Right renal cortex interstitium (tissue), 3 donors: ENCODE measurements at places on chromosomes 11 and 22. TPM values are rescaled to one million over a fixed set of nuclear protein-coding genes. Genes with fewer than 3 reads are reported as not detected.

BCO2 gene
- 2.5 TPM for polyA plus RNA-seq

SCN3B gene
- polyA plus RNA-seq, result 1.3 TPM

C11orf91 gene
- polyA plus RNA-seq, result not detected

SMC1B gene
- polyA plus RNA-seq, result 0.25 TPM

PHLDA2 gene
- polyA plus RNA-seq, result 0.68 TPM

MMP8 gene
- 0.18 TPM for polyA plus RNA-seq

TRIM51 gene
- polyA plus RNA-seq, result not detected

RNF215 gene
- polyA plus RNA-seq, result 19.1 TPM

WT1 gene
- polyA plus RNA-seq, result 253 TPM

OR10V1 gene
- not detected for polyA plus RNA-seq

GRIA4 gene
- polyA plus RNA-seq, result 0.51 TPM

OR51G2 gene
- not detected for polyA plus RNA-seq

FZD4 gene
- polyA plus RNA-seq, result 67.7 TPM

- no peak for DNase-seq
These were observed 147.2 kb downstream of the TRPC6 start for GRCh38 chr11:101436511-101437142.

DNA sequence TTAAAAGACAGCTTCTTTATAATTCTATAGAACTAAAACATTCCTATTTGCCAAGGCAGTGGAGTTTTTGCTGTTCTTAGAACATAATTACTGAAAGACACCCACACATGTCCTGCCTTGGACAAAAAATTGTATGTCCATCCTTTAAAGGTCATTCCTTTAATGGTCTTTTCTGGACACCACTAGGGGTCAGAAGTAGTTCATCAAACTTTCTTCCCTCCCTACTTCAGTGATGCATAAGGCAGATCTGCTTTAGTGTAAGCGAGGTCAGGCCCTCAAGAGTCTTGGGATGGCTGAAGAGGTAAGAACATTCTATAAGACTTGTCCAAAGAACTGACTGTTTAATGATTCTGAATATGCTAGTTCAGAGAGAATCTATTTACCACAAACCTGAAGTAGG is 4.3 kb upstream of the OR51V1 start:
- DNase-seq, result peak; percentile 5

DNA sequence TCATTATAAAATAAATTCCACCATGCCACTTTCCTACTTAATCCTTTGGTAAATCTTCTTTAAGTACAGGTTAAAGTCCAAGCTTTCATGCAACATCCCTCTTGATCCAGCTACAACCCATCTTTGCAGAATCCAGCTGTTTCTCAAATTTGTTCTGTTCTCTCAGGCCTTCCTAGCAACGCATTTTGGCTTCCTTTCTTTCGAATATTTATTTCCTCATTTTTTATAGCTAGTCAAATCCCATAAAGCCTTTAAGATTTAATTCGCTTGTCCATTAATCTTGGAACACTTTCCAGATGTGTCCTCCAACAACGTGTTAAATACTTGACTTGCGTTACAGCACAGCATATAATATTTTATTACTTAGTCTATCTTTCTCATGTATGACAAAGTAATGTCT is 600.1 kb upstream of the CHORDC1 start:
- DNase-seq, result peak; percentile 10

GRCh38 chr11:31160504-31161422 is 208.8 kb downstream of the DCDC1 start:
- no peak for DNase-seq

DNA sequence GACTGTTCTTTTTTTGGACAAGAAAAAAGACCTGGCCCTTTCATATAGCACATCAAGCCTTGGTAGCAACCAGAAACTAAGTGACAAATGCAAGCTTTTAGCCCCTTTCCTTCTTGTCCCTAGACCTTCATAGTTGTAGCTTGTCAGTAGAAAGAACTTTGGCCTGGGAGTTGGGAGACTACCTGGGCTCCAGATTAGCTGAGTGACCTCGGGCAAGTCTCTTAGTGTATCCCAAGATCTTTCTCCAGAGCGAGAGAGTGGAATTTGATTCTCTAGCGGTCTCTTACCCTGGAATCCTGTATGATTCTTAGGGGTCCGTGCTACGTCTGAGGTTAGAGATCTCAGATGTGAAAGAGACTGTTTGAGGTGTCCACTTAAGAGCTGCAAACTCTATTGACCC is 59.0 kb downstream of the ZNRF3 start:
- no peak for DNase-seq

DNA sequence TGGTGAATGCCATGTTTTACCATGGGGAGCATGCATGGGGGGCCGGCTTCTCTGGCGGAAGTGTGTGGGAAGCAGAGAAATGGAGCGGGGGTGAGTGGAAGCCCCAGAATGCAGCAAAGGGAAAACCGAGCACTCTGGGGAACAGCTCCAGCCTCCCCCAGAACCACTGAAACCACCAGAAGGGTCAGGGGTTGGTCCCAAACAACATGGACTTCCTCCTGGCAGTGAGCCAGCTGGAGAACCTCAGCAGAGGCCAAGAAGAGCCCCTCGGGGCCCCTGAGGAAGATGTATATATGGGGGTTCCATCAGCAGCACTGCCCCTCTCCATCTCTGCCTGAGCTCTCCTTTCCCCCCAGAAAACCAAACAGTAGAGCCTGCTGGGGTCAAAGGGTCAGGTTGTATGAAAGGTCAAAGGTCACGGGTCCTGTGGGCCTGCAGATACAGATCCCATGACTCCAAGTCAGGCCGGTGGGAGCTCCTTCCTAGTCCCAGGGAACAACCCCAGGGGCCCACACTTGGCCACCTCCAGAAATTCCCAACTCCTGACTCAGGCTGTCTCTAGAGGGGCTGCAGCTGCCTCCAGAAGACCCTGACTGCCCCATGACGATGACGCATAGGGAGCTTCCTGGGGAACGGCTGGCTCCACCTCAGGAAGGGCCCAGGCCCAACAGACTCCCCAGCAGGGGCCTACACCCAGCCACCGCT is 48.5 kb upstream of the TIMP3 start:
- DNase-seq, result no peak

GRCh38 chr22:39026509-39027150 is 5.7 kb downstream of the APOBEC3D start:
- DNase-seq, result no peak

DNA sequence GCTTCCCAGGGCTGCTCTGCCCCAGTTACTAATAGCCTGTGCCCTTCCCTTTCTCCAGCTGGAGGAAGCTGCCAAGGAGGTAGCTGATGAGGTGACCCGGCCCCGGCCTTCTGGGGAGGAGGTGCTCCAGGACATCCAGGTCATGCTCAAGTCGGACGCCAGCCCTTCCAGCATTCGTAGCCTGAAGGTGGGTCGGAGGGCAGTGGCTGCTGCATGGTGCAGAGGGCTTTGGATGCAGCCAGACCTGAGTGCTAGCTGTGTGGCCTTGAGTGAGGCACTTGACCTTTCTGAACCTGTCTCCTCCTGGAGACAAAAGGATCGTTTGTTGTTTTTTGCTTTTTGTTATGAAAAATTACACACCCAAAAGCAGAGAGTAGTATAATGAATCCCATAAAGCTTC is 3.4 kb downstream of the MCM5 start:
- no peak for DNase-seq

- no peak for DNase-seq
These were observed 3.1 kb upstream of the TMA7B start for GRCh38 chr22:39956932-39957664.

- no peak for DNase-seq
These were observed 647 bp downstream of the SWAP70 start for GRCh38 chr11:9664276-9665171.

- DNase-seq, result no peak
These were observed 16.3 kb downstream of the LGR4 start for GRCh38 chr11:27456140-27456794.

- DNase-seq, result no peak
These were observed 15.9 kb downstream of the MAP6 start for GRCh38 chr11:75652936-75653335.

GRCh38 chr11:22558664-22559063 is 67.0 kb downstream of the FANCF start:
- no peak for DNase-seq

GRCh38 chr11:131483453-131483852 is 113.0 kb downstream of the NTM start:
- DNase-seq, result no peak

GRCh38 chr11:43515090-43515489 is 156.4 kb downstream of the TTC17 start:
- no peak for DNase-seq

DNA sequence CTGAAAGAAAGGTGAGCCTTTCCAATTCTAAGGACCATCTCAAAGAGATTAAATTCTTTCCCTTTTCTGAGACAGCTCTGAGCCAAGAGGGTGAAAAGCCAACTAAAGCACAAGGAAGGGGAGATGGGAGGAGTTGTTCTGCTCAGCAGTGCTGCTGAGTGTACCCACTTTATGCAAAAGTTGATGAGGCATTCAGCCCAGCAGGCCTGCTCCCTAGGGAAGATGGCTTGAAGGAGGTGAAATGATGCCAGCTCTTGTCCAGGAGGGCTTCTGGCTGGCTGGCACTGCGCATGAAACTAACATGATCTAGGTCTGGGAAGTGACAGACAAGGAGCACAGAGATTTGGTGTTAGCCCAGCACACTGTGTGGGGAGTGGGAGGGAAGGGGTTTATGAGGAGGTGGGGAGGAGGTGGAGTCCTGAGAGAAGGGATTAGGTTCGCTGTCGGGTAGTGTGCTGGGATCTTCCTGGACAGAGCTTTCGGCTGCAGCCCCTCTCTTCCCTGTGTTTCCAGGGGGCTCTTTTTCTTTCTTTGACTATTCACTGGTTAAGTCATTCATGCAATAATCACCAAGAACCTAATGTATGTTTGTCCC is 225.5 kb upstream of the NARS2 start:
- no peak for DNase-seq

DNA sequence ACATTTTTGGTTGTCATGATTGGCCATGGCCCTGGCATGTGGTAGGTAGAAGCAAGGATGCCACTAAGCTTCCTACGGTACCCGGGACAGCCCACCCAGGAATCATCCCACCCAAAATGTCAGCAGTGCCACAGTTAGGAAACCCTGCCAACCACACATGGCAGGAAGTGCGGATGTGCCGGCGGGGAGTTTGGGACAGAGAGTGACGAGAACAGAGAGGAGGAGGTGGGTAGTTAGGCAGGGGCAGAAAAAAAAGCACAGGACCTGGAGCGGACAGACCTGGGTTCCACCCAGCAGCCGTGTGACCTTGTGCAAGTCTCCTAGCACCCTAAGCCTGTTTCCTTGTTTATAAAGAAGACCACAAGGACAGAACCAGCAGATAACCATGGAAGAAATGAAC is 3.3 kb downstream of the SPI1 start:
- DNase-seq, result no peak

- no peak for DNase-seq
These were observed 48.2 kb downstream of the NECTIN1 start for GRCh38 chr11:119680541-119681360.

GRCh38 chr11:76880314-76880713 is 19.6 kb downstream of the ACER3 start:
- no peak for DNase-seq

GRCh38 chr11:60378354-60378753 is at the start of gene MS4A7:
Gene MS4A7 (plus strand): TSS chr11:60378532. CDS start chr11:60383142, 4,610 bp downstream.
- no peak for DNase-seq

GRCh38 chr11:65416341-65416824 is 6.2 kb upstream of the NEAT1 start:
- no peak for DNase-seq

DNA sequence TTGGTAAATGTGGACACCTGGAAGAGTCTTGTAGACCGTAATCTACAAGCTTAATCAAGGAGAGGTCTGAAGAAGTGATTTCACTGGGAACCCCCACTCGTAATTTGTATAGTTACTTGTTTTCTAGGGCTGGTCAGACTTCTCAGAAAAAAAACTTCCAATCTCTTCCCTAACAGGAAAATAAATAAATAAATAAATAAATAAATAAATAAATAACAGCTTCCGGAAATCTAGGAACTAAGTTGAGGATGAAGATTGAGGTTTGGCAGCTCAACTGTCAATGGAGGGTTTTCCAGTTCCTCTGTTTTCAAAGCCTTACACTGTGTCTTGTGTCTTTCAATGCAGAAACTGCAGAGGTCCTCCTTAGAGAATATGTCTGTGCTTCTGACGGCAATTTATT is 17.7 kb upstream of the TYR start:
- no peak for DNase-seq

DNA sequence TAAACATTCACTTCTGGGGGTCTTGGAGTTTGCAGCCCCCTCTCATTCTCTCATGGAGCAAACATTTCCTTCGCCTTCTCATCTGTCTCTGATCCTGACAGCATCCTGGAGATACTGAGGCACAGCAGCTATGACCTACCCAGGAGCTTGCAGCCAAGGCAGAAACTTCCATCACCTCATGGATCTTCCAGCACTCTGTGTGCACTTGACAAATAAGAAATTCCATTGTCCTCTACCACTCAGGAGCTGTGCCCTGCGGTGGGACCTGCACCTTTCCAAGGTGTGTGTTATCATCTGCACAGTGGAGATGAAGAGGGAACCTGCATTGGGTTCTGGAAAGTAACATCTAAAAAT is 49.1 kb downstream of the GGTLC2 start:
- DNase-seq, result no peak

DNA sequence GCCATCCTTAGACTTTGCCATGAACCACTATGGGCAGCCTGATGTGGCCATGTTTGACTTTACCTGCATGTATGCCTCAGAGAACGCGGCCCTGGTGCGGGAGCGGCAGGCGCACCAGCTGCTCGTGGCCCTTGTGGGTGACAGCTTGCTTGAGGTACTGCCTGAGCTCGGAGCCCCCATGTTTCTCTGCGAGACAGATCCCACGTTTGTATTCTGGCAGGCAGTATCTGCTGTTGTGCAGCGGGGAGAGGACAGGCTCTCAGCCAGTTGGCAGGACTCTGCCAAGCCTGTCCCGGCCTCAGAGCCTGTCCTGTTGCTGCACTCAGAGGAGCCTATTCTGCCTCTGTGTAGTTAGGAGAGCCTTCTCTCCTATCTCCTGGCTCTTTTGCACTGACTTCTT is 109.9 kb downstream of the MICAL2 start:
- no peak for DNase-seq

DNA sequence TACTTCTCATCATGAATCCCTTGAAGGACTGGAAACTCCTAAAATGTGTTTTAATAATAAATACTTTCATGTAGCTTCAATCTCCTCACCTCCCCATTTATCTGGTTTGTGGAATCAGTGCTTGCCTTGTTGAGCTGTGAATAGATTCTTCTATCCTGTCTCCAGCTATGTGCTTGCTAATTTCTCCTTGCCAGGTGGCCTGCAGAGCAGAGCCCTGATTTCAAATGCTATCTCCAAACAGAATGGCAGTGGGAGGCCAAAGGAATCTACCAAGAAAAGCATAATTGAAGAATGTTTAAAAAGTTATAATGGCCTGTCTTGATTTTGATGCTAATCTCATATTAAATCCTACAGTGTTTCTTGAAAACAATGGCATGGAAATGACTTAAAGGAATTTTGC is 309.3 kb upstream of the CHORDC1 start:
- no peak for DNase-seq

DNA sequence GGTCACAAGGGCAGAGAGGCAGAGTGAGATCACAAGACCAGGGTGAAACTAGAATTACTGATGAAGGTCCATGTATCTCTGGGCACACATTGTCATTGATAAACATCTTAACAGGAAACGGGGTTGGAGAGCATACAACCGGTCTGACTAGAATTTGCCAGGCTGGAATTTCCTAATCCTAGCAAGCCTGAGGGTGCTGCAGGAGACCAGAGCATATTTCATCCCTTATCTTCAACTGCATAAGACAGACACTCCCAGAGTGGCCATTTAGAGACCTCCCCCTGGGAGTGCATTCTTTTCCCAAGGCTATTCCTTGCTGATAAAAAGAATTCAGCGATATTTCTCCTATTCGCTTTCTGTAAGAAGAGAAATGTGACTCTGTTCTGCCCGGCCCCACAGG is 84.6 kb upstream of the IZUMO1R start:
- no peak for DNase-seq
